HTR-8/SVneo (cell line): ENCODE measurements at places on chromosomes 5 and 9.
A peak's percentile ranks its signal among the peaks of the same experiment; 100 is the strongest.

DNA sequence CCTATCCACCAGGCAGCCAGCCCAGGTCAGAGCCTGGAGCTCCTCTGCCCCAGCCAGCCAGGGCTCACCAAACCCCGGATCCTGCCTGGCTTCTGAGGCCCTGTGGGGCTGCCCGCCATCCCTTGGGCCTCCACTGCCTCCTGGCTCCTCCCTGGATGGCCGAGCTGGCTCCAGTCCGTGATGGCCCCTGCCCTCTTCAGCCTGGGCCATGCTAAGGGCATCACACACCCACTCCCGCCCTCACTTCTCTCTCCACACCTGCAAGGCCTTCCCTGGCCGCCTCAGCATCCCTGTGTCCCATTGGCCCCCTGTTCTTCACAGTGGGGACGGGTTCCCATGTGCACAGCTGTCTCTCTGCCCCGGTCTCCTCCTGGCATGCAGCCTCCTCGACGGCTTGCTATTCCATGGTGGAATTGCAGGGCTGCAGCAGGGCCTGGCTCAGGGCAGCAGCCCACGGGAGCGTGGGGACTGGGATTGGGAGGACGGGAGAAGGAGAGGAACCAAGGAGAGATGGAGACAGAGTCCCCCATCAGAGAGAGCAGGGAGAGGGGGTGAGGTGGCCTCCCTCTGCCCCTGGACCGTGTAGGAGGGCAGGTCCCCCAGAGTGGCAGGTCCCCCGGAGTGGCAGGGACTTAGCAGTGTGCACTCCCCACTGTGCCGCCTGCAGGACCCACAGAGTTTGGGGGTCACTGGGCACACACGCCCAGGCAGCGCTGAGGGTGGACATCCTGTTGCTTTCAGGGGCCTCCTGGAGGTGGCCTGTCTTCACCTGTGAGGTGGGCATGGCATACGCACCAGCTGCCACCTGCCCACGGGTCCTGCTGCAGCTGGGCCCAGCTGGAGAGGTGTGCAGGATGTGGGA, 16.7 kb upstream of the RNU6ATAC start:
- DNase-seq, result no peak

DNA sequence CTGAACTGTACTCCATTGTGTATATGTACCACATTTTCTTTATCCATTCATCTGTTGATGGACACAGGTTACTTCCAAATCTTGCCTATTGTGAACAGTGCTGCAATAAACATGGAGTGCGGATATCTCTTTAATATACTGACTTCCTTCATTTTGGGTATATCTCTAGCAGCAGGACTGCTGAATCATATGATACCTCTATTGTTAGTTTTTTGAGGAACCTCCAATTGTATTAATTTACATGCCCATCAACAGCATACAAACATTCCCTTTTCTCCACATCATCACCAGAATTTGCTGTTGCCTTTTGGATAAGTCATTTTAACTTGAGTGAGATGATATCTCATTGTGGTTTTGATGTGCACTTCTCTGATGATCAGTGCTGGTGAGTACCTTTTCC, 81.8 kb upstream of the FAM120A start:
- no peak for DNase-seq

GRCh38 chr5:168706655-168707069, 127.5 kb upstream of the PANK3 start:
- peak; percentile 35 for DNase-seq

DNA sequence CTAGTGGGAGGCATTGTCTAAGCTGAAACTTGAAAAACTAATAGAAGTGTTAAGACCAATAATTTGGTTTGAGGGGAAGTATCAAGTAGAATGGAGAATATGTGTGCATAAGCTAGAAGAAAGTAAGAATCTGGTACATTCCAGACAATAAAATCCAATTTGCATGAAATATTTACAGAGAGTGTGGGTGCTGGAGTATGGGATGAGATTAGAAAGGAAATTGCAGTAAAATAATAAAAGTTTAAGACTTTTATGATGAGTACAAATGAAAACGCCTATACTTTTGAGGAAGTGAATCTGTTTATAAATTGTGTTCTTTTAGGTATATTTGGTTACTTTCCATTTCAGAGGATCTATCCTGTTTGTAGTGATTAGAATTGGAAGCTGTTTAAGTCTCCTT, 165.4 kb upstream of the TNC start:
- DNase-seq, result no peak

GRCh38 chr9:13033959-13034693, 245.4 kb downstream of the MPDZ start:
- DNase-seq, result peak; percentile 38

DNA sequence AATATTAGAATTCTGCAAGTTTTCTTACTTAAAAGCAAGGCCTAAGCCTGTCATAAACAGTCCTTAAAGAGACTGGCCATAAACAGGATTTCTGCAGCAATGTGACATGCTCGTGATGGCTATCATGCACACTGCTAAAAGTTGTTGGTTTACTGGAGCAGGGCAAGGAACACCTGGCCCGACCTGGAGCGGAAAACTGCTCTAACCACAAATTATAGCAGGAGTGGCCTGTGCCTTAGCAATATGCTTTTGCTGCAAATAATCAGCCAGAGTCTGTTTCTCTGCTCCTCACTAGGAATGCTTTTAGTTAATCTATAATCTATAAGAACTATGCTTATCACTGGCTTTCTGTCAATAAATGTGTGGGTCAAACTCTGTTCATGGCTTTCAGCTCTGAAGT, 322.9 kb upstream of the RPS23 start:
- no peak for DNase-seq

- DNase-seq, result no peak
Observed at GRCh38 chr5:76269932-76270610, 133.0 kb upstream of the IQGAP2 start.

DNA sequence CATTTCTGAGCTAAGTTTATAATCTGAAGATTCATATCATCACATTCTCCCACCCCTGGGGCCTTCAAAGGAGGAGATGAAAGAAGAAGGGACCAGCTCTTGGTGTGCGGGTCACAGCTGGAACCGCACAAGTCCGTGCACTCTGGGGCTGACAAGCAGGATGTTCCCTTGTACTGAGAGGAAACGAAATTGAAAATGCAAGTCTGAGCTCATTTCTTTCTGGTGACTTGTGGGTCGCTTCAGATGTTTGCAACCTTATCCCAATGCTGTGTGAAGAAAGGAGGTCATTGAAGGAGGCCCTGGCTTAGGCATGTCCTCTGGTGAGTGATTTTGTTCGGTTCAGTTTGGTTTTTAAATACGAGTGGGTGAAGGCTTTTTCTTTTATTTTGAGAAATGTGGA, 59.6 kb downstream of the C9orf152 start:
- DNase-seq, result no peak
